Stimulated activated memory B cell treated with anti-CD40 and anti-IgM and Interleukin-4, amounts not matched to agents 10 μg/mL and 1 μg/mL and 100 μg/mL, for 72 hours (primary cell): ENCODE measurements at places on chromosomes 6 and 20.

DNA sequence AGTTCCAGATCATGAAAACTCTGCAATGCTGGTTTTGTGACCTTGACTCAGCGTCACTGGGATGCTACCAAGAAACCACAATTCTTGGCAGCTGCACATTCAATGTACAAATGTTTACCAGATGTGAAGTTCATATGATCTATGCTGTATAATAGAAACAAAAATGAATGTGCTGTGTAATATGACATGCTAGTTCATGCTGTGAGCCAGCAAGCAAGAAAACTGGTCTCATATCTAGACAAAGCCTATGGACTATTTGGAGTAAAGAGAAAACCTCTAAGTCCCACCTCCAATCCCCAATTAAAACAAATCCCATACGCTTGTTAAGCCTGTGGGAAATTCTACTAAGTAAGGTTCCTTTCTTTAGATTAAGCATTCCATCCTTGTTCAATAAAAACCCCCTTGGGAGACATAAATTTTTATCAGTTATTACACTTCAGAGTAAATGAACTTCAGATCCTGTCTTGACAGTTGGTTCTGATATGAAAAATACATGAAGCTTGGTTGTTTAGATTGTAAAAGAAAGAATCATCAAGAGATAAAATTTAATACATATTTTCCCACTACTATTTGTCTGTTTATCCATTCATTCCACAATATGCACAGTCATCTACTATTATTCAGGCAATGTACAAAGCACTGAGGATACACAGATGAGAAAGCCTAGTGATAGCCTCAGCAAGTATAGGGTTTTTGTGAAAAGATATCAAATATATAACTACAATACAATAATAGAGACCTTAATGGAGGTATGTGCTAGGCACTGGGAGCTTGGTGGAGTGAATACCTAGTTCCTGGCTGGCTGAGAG, 20.1 kb downstream of the COL21A1 start:
- no peaks in the 10 kb centered on the region for H3K4me1 ChIP-seq
- no peaks in the 10 kb centered on the region for H3K36me3 ChIP-seq
- no peak overlapping the region for H3K4me3 ChIP-seq
- no peak for ATAC-seq
- no peak overlapping the region for H3K27ac ChIP-seq
- H3K27me3 ChIP-seq = no peaks in the 10 kb centered on the region

- H3K4me3 ChIP-seq = no peak overlapping the region
- H3K27me3 ChIP-seq = no peaks in the 10 kb centered on the region
- H3K27ac ChIP-seq = no peak overlapping the region
- peak; percentile 55 for ATAC-seq
- H3K4me1 ChIP-seq = peaks cover 22% of the 10 kb centered on the region
Measured at GRCh38 chr20:4956200-4956810, 45.0 kb downstream of the SLC23A2 start.

DNA sequence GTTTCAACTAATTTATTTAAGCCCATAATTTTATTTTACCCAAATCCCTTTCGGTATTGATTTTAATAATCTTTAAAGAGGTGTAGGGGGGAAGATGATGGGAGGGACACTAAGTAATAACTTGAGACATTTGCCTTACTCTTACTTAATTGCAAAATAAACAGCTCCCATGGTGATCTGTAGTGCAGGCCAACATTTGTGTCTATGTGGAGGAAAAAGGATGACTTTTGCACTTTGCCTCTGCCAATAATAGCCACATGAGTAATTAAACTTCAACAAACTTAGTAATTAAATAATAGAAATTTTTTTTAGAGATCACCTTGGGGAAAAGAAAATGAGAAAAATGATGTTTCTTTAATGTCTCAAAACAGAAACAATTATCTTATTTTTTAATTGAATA, 29.9 kb upstream of the CD2AP start:
- no peak overlapping the region for H3K4me3 ChIP-seq
- no peak overlapping the region for H3K27ac ChIP-seq
- no peak for ATAC-seq

GRCh38 chr6:10393544-10394225, 21.2 kb downstream of the TFAP2A start:
- no peak overlapping the region for H3K27ac ChIP-seq
- no peak overlapping the region for H3K4me3 ChIP-seq

- ATAC-seq = no peak
- no peaks in the 10 kb centered on the region for H3K27me3 ChIP-seq
- H3K4me1 ChIP-seq = peaks cover 24% of the 10 kb centered on the region
- peak overlapping the region; percentile 98 for H3K27ac ChIP-seq
- peak overlapping the region; percentile 96 for H3K4me3 ChIP-seq
Measured at GRCh38 chr6:26022132-26022472, 59.5 kb downstream of the TRIM38 start.

- no peaks in the 10 kb centered on the region for H3K27me3 ChIP-seq
- H3K27ac ChIP-seq = no peak overlapping the region
- H3K4me3 ChIP-seq = no peak overlapping the region
- no peak for ATAC-seq
Measured at GRCh38 chr6:76631622-76632021, 559.2 kb upstream of the IMPG1 start.

DNA sequence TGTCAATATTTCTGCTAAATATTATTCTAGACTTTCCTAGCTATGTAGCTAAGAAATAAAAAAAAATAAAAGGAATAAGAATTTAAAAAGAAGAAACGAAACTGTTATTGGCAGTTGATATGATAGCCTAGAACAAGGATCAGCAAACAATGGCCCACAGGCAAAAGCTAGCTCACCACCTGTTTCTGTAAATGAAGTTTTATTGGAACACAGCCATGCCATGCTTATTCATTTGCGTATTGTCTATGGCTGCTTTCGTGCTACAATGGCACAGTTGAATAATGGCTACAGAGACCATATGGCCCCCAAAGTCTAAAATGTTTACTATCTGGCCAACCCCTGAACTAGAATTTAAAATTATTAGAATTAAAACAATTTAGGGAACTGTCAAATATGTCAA, 952.6 kb upstream of the MAP3K7 start:
- H3K27ac ChIP-seq = no peak overlapping the region
- no peaks in the 10 kb centered on the region for H3K27me3 ChIP-seq
- H3K36me3 ChIP-seq = no peaks in the 10 kb centered on the region
- H3K4me1 ChIP-seq = no peaks in the 10 kb centered on the region

DNA sequence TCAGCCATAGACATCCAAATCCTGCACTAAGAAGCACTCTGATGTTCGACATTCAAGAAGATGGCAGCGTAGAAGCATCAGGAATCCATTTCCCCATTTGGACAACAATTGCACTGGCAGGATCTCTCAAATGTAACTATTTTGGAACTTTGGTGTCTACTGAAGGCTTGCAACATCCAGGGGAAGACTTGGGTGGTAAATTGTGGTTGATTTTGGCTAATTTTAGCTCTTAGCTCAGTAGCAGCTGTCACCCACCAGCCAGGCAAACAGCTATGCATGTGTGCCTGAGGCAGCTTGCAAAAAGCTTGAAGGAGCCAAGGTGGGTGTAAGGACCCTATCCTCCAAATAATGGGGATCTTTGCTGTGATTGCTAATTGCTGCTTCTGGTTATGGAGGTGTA, 35.1 kb upstream of the PPP1R3G start:
- H3K27ac ChIP-seq = no peak overlapping the region
- H3K27me3 ChIP-seq = no peaks in the 10 kb centered on the region
- peaks cover 20% of the 10 kb centered on the region for H3K36me3 ChIP-seq
- H3K4me3 ChIP-seq = no peak overlapping the region
- no peak for ATAC-seq
- H3K4me1 ChIP-seq = no peaks in the 10 kb centered on the region

DNA sequence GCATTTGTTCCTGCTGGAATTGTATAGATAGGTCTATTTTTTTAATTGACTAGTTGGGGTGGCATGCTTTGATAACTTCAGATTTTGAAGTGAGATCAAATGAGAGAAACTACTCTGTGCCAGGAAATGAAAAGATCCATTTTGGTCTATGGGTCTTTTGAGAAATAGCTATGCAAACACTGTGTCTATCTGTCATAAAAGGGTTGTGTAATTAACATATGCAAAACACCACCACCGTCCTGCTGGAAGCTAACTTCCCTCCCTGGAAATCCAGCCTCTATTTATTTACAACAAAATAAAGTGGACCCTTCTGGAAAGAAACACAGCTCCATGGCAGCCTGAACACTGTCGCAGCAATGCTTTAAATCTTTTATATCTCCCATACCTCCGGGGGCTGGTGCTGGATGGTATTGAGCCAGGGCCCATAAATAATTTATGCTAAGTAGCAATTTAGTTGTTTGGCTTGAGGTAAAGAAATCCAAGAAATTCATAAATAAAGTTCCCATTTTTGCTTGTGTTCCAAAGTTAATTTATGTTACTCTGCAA, 244.2 kb upstream of the POU3F2 start:
- H3K4me3 ChIP-seq = no peak overlapping the region
- no peaks in the 10 kb centered on the region for H3K36me3 ChIP-seq
- no peak for ATAC-seq
- H3K27me3 ChIP-seq = no peaks in the 10 kb centered on the region
- H3K4me1 ChIP-seq = no peaks in the 10 kb centered on the region
- H3K27ac ChIP-seq = no peak overlapping the region

- no peak for ATAC-seq
- no peak overlapping the region for H3K27ac ChIP-seq
- peaks cover 54% of the 10 kb centered on the region for H3K36me3 ChIP-seq
- H3K27me3 ChIP-seq = no peaks in the 10 kb centered on the region
Measured at GRCh38 chr20:6041808-6042265, 12.0 kb downstream of the LRRN4 start.

DNA sequence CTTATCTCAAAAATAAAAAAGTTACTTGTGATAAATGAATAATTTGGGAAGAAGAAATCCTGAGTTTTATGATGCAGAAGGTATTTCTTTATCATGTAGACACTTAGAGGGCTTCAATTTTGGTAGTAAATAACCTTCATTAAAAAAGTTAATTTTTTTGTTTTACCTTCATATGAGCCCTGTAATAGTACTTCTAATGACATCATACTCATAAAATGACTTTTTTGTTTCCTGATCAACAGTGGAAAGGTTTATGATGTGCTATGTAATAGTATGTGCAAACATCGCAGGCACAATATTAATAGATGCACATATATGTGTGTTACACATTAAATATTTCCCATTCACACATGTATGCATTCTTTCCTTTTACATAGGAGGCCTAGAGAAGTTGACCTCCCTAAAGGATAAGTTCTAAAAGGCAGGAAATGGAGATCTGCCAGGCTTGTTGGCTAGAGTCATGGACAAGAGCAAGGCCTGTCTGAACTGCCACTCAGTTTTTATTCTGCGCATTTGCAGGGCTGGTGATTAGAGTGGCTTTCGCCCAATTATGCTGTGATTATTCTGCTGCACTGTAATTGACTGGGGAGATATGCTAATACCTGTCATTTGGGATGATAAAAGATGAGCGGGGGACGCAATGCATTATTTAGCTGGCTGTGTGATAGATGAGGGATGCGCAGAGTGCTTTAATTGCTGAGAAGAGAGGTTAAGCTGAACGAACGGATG, 272.6 kb downstream of the TMEM242 start:
- peaks cover 2% of the 10 kb centered on the region for H3K36me3 ChIP-seq
- H3K27ac ChIP-seq = peak overlapping the region; percentile 63
- H3K4me3 ChIP-seq = no peak overlapping the region
- peaks cover 36% of the 10 kb centered on the region for H3K4me1 ChIP-seq
- no peak for ATAC-seq

DNA sequence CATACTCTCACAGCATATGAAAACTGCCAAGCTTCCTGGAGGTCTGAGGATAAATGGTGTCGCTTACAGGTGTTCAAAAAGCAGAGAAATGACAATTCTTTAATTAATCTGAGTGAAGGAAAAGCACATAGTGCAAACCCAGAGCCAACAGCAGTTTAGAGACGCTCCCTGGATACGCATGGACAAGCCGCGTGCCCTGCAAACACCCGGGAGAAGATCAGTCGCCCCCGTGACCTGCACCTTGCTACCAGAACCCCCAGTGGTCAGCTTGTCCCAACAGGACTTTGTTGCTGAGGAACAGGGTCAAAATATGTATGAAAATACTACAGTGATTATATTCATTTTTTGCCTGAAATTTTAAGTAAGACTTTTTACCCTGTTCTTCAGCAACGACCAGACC, 93.9 kb downstream of the PSMG4 start:
- ATAC-seq = no peak
- H3K36me3 ChIP-seq = no peaks in the 10 kb centered on the region
- peaks cover 34% of the 10 kb centered on the region for H3K4me1 ChIP-seq
- peaks cover 20% of the 10 kb centered on the region for H3K27me3 ChIP-seq

DNA sequence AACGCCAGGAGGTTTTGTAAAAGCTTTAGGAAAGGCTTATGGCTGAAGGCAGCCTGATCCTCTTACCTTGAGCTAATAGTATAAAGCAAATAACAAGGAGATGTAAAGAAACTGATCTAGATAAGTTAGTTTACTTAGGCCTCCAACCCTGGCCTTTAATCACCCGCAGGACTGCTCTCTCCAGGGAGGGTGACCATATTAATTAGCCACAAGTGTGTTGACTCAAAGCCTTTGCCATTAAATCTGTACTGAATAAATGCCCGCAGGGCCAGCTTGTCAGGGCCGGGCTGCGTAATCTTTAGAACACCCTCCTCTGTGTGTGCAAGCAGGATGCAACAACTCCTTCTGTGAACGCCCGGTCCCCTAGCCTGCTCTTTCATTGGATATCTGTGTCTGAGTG, 6.1 kb upstream of the PRSS16 start:
- no peak overlapping the region for H3K4me3 ChIP-seq
- no peak for ATAC-seq
- peaks cover 53% of the 10 kb centered on the region for H3K27me3 ChIP-seq
- H3K36me3 ChIP-seq = no peaks in the 10 kb centered on the region

- no peak for ATAC-seq
- H3K4me1 ChIP-seq = peaks cover 27% of the 10 kb centered on the region
- H3K36me3 ChIP-seq = peaks cover 9% of the 10 kb centered on the region
- H3K27ac ChIP-seq = peak overlapping the region; percentile 85
- H3K4me3 ChIP-seq = peak overlapping the region; percentile 86
Measured at GRCh38 chr6:70413992-70414494, 735 bp downstream of the FAM135A start.

DNA sequence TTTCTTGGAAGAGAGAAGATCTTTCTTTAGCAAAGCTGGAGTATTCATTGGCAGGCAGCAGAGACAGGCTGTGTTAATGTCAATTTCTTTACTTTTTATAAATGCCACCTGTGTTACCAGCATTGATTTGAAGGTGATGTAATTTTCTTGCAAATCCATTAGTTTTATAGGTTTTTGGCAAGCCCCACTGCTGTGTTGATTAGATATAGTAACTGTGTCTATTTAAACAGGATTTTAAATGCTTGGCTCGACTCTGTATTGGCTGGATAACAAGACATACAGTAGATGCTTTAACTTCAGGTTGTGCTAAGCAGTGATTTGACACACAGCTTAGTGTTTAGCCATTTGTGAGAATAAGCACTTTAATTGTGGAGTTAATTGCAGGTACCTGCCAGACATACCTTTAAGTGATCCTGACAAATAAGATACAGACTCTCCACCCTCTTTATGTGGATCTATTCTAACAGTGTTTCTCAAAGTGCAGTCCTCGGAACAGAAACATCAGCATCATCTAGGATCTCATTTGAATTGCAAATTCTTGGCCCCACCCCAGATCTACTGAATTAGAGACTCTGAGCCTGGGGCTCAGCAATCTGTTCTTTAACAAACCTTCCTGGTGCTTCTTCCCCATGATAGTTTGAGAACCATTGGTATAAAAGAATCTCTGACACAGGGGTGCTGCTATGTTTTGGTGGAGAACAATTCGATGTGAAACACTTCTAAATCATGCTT, 397.5 kb downstream of the HDGFL1 start:
- no peak for ATAC-seq
- H3K36me3 ChIP-seq = no peaks in the 10 kb centered on the region
- H3K27me3 ChIP-seq = no peaks in the 10 kb centered on the region
- H3K27ac ChIP-seq = no peak overlapping the region
- H3K4me1 ChIP-seq = no peaks in the 10 kb centered on the region

GRCh38 chr6:115704028-115704427, 356.7 kb downstream of the FRK start:
- no peak overlapping the region for H3K27ac ChIP-seq
- no peak overlapping the region for H3K4me3 ChIP-seq
- H3K36me3 ChIP-seq = no peaks in the 10 kb centered on the region
- no peaks in the 10 kb centered on the region for H3K27me3 ChIP-seq
- no peak for ATAC-seq
- H3K4me1 ChIP-seq = no peaks in the 10 kb centered on the region
